ENCODE measurements at places on chromosomes 4 and X.

- DNase-seq: no peak
These were observed 334.7 kb upstream of the NR3C2 start for GRCh38 chr4:148776941-148777340.

DNA sequence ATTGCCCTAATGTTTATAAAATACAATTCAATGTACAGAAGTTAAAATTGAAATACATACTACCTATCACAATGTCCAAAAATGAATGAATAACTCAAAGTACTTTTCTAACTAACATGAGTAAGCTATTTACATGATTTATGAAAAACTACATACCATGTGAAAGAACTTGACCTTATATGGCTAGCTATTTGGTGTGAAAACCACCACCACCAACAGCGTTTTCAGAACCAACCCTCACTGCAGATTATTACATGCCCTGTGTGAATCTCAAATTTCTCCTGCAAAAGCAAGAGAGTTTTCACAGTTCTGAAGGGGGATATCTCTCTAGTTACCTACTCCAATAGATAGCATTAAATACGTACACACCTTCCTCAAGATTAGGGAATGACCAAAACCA, 198.5 kb downstream of the SPATA18 start:
- no peak for DNase-seq

- DNase-seq: no peak
These were observed 207.8 kb upstream of the PCDH18 start for GRCh38 chr4:137740141-137740540.

GRCh38 chrX:71604796-71605568, 13.3 kb downstream of the CXCR3 start:
- no peak for DNase-seq

DNA sequence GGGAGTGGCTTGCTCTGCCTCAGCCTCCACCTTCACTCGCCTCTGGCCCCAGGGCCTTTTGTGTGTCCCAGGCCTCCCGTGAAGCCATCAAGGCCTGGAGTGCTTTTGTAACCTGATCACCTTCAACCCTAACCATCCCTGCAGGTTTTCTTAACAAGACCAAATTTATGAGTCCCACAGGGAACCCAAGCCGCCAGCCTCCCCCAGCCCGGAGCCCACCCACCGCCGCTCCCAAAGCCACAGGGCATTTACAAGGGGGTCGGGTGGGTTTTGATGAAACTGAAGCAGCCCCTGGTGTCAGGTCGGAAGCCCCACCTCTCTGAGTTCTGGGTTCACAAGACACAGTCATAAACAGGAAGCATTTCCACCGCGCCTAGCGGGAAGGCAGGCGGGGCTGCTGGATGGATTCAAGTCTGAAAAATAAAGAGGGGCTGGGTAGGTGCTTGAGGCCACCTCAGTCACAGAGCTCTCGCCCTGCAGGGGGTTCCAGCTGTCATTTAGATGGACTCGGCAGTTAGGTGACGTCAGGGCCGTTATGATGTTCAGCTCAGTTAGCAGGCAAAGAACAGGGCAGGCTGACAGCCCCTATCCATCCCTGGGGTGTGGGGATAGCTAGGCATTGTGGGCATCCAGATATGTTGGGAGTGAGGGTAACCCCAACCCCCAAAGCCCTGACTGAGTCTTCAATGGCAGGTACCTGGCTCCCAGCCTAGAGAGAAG, 128.5 kb downstream of the BCOR start:
- no peak for DNase-seq

DNA sequence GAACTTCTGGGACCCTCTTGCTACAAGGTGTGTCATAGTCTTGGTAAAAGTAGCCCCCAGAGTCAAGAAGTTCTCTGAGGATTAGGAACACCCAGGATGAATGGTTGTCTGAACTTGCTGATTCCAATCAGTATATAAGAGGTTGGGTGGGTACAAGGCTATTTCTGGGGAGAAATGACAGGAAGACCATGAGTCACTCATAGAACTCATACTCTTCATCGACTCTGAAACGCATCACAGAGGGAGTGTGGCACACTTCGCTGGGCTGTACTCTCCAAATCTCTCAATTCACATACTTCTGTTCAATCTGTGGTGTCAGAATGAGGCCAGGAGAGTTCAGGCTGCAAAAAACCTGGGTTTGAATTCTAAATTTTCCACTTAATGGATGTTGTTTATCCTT, 193.2 kb upstream of the LEF1 start:
- no peak for DNase-seq
